SK-MEL-5 (cell line): ENCODE measurements at places on chromosomes 7 and 10. TPM values are rescaled to one million over a fixed set of nuclear protein-coding genes. Genes with fewer than 3 reads are reported as not detected.

KDM7A gene
- 5.3 and 9.0 TPM in 2 replicates for total RNA-seq

CPA2 gene
- total RNA-seq = not detected in 2 replicates

FFAR4 gene
- total RNA-seq = not detected in 2 replicates

CCNJ gene
- total RNA-seq = 4.7 and 5.2 TPM in 2 replicates

EPHA1 gene
- not detected in 2 replicates for total RNA-seq

IGFBP1 gene
- total RNA-seq = not detected in 2 replicates

HOXA10 gene
- not detected in 2 replicates for total RNA-seq

USP6NL gene
- 32.6 and 33.8 TPM in 2 replicates for total RNA-seq

DNA sequence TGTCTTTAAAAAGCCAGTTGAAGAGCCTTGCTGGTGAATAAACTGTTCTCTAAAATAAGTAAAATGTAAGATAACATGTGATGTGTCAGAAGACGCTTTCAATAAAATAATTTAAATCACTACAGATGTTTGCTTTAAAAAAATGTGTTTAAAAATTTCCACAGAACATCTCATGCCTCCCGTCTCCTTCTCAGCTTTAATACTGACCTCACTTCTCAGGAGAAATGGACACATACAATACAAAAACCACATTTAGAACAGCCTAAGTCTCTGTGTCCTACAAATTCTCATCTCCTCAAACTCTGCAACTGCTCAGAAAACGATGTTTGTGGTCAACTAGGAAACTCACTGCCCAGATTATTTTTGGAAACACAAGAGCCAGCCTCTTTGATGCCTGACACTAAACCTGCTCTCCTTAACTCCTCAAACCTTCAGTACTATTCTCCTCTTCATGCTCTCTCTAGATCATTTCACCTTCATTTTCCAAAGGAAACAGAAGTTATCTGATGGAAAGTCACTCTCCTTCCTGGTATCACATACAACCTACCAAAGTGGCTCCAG, 120.3 kb downstream of the ZNF438 start:
- DNase-seq = no peak

GRCh38 chr7:64463636-64464375, 99.1 kb downstream of the ZNF680 start:
- DNase-seq = peak; percentile 55

- no peak for DNase-seq
These were observed 77.0 kb upstream of the LRRTM3 start for GRCh38 chr10:66848856-66849255.

DNA sequence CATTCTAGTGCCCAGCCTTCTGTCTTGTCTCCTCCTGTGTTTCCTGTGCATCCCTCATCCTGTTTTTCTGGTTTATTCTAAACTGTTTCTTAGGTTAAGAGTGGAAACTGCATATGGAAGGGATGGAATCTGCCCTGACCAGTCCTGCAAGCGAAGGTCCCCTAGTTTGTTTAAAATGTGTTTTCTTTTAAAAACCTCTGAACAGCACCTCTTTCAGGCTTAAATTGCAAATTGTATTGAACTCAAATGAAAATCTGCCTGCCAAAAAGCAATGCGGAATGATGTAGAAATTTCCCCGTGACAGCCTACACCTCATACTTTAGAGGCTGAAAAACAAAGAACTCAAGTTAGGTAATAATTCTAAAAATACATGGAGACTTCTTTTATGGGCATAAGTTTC, 222.8 kb upstream of the IMMP2L start:
- DNase-seq = no peak

DNA sequence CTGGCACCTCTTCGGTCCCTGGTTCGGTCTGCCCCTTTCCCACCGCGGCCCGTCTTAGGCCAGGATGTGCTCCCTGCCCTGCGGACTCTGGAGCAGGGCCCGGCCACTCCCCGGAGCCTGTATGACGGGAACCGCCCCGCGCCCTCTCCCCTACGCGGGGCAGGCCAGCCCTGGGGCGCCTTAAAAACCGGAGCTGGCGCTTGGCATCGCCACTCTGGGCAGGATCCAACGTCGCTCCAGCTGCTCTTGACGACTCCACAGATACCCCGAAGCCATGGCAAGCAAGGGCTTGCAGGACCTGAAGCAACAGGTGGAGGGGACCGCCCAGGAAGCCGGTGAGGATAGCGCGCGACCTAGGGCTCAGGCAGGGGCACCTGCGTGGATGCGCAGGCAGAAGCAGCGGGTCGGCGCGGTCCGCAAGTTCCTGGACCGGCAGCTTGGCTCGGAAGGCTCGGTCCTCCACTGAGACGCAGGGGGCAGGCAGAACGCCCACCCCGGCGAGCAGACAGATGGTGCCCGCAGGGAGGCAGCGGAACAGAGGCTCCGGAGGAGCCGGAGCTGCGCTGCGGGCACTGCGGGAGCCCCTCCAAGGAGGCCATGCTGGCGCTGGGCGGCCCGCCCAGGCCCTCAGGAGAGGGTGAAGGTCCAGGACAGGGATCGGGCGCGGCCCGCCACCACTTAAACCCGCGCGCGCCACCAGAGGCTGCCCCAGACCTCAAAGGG, at the start of gene ADIRF:
Gene ADIRF, plus strand, starts transcription at position 212 of the 723 bp plus-strand sequence. Its CDS starts 63 bp downstream, at position 275.
- DNase-seq = no peak

GRCh38 chr7:69907720-69908119, 309.4 kb downstream of the AUTS2 start:
- DNase-seq = no peak

DNA sequence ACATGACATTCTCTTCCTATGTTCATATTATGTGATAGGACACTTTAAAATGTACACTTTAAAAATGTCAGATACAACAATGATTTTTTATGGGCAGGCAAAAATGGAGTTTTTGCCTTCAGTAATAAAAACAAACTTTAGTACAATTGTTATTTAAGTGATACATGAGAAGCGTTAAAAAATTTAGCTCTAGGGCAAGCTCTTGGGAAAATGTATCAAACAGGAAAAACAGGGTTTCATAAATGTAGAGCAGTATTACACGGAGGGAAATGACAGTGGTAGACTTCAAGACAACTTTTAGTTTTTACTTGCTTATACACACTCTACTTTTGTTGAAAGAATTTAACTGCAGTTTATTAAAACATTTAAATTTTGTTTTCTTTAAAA, 1.5 kb downstream of the FHIP2A start:
- no peak for DNase-seq

GRCh38 chr7:71563276-71563675, 431.3 kb downstream of the GALNT17 start:
- DNase-seq = no peak

GRCh38 chr10:84211566-84211965, 13.8 kb downstream of the LRIT2 start:
- DNase-seq = no peak

GRCh38 chr10:120979435-120980278, 128.5 kb downstream of the WDR11 start:
- DNase-seq = no peak

DNA sequence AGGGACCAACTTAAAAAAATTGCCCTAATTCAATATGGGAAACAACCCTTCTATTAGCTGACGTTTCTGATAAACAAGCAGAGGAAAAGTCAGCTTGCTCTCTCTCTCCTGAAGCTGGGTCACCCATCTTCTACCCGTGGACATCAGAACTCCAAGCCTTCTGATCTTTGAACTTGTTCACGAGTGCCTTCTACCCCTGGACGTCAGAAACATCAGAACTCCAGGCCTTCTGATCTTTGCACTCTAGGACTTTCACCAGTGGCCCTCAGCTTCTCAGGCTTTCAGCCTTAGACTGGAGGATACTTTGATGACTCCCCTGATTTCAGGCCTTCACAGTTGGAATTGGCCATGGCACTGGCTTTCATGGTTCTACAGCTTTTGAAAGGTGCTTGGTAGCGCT, 41.8 kb downstream of the AKR1C8 start:
- no peak for DNase-seq

DNA sequence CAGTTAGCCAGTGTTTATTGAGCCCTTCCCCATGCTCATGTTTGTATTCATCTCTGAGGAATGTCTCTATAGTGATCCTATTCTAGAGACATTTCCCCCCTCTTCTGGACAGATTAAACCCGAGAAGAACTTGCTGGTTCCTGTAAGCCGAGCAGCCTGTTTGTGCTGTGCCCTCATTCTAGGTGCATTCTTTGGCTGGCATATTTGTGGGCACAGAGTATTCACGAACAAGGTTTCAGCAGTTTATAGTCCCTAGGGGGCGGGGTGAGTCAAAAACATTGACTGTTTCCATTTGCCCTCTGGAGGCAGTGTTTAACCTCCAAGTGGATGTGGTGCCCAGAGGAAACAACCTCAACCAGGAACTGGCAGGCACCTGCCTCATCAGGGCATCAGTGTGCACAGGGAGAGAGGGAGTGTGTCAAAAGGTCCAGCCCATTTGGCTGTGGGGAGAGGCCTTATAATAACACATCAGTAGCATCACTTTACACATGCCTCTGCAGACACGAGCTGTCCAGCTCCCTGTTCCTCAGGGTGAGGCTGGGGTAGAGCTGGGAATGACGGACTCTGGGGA, 273.3 kb upstream of the LRGUK start:
- peak; percentile 94 for DNase-seq

DNA sequence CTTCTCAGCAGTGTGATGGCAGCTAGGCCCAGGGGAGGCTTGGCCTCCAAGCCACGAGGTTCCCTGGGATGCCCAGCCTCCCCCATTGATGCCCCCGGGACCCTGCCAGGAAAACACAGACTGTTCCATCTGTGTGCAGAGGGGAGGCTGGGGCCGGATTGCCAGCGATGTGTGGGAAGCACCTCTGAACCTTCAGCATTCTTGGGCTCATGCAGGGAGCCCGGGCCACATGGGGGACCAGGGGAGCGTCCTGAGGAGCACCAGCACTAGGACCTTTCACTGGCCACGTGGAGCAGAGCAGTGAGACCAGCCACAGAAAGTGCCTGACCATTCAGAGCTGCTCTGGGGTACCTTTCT, 2.6 kb downstream of the IMPDH1 start:
- DNase-seq = no peak

DNA sequence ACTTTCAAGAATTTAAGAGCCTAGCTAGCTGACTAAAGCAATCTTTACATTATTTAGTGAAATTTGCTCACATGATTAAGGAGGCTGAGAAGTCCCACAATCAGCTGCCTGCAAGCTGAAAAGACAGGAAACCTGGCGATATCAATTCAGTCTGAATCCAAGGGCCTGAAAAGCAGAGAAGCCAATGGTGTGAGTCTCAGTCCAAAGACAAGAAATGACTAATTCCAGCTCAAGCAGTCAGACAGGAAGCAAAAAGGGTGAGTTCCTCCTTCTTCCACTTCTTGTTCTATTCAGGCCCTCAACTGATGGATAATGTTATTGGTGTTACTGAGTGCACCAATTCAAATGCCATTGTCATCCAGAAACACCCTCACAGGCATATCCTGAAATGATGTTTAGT, 1231.6 kb upstream of the CELF2 start:
- DNase-seq = no peak

DNA sequence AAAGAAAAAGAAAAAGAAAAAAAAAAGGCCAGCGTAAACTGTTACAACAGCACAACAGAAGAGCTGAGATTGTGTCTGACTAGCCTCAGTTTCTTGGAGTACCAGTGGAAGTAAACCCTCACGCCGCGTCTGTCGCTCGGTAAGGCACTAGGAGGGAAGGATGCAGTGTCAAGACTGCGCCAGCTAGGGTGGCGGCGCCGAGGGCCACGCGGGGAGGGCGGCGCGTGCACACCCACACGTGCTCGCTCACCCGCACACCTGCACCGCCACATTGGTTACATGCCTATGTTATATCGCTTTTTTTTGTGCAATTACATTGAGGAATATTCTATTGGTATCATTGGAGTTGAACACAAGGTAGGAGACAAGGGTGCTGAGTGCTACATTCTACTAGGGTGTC, 48.2 kb downstream of the CLEC2L start:
- DNase-seq = no peak

DNA sequence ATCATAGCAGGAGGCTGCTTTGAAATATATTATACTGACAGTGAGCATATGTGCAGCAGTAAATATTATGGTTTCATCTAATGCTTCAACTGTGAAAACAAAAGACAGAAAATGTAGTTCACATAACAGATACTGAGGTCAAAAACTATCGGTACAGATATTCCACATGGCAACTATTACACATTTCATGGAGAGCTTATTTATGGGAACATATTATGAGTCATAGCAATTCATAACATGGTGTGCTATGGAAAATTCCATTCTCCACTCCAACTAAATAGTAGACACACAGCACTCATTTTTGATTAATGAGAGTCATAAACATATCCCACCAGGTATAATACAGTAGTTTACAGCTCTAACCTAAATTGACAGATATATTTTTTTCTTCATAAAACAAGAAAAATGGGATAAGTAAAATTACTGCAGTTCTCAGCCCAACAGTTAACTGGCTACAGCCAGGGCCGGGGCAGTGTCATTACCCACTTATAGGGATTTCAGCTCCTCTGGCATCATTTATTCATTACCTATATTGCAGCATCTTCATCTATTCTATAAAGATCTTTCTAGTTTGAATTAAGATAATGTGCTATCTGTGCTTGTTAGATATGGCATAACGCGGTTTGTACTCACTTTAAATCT, 475.6 kb upstream of the KLF6 start:
- no peak for DNase-seq

GRCh38 chr7:125424721-125425120, 495.1 kb upstream of the POT1 start:
- no peak for DNase-seq

GRCh38 chr10:74293686-74294371, 142.8 kb downstream of the ADK start:
- no peak for DNase-seq

DNA sequence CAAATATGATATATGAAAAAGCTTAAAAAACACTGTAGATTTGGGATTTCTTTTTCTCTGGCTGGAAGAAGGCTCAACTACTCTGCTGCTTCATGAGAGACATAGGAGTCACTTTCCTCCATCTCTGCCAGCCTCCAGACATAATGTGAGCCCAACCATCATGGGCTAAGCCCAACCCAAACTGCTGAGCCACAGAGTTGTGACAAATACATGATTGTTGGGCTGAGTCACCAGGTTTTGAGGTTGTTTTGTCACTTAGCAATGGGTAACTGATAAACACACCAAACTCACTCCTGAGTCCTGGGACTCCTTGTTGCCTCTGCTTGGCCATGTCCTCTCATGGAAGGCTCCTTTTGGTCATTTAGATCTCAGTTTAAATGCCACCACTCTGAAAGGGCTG, 381.8 kb upstream of the FZD8 start:
- peak; percentile 6 for DNase-seq

DNA sequence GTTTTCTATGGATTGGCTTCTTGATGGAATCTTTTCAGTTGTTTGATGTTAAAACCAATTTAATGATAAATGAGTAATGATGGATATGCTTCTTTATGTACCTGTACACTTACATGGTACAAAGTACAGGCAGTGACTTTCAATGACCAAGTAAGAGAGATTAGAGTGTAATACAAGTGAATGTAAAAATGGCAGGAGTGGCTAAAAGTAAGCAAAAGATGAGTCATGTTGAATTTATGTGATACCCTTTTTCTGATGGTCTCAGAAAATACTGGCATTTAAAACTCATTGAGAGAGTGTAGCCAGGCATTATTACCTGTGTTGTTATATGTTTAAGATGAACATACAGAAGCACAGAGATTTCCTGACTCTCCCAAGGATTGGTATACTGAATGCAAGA, 97.1 kb downstream of the GPR85 start:
- DNase-seq = no peak

DNA sequence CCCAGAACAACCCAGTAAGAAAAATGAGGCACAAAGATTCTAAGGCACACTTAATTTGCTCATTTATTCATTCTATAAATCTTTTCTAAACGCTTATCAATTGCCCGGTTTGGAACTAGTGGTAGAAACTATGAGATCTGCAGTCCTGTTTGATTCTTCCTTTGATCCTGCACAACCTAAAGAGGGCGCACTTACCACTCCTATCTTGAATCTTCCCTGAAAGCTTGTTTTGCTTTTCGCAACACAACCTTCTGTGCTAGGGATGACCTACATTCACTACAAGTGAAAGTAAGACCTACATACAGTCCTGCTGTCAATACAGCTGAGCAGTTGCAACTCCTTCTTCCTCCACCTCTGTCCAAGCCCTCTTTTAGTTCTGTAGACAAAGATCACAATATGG, 12.6 kb upstream of the ARL4A start:
- peak; percentile 85 for DNase-seq
